ENCODE measurements at places on chromosomes 16 and 17.

DNA sequence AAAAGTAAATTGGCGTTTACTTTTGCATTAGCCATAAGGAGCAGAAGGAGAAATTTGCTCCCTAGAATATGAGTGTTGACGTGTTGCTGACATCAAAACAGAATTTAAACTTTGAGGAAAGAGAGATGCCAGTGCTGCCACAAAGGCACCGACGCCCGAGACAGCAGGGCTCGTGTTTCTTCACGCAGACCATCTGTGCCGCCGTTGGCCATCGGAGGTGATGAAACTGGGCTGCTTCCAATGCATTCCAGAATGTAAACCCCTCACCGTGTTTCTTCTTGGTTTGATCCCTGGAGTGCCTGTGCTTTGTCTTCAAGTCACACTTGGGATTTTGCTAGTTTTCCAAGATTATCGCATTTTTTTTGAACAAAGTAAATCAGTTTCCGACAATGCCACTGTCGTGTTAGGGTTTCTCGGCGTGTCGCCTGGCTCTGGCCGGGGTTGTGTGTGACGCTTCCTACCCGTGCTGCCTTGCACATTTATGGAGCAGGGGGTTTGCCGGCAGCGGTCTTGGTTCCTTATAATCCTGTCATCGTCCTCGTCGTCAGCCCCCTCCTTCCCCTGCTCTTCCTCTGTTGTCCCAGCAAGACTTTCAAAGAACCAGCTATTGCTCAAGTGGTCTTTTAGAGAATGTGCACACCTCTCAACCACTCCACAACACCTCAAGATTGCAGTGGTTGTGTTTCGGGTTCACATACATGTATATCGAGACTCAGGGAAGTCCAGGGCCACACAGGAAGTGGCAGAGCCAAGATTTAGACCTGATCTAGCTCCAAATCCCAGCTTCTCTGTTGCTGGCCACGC is 103.9 kb downstream of the METRNL start:
- DNase-seq = no peak

DNA sequence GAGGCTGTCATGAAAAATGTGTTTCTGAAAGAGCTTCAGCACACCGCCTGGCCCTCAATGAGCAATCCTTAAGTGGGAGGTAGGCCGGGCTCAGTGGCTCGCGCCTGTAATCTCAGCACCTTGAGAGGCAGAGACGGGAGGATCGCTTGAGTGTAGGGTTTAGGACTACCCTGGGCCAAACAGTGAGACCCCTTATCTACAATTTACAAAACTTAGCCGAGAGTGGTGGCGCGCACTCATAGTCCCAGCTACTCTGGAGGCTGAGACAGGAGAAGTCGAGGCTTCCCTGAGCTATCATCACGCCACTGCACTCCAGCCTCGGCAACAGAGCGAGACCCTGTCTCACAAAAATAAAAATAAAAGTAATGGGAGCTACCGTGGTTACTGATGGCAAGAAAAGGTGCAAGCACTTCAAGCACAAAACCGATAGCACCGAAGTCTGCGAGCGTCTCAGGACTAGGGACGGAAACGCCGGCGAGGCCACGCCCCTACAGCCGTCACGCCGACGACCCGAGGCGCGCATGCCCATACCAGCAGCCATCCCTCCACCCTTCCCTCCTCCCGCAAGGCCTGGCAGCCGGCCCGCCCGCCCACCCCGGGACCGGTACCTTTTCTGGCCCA is 607 bp downstream of the THUMPD1 start:
- peak; percentile 60 for DNase-seq

DNA sequence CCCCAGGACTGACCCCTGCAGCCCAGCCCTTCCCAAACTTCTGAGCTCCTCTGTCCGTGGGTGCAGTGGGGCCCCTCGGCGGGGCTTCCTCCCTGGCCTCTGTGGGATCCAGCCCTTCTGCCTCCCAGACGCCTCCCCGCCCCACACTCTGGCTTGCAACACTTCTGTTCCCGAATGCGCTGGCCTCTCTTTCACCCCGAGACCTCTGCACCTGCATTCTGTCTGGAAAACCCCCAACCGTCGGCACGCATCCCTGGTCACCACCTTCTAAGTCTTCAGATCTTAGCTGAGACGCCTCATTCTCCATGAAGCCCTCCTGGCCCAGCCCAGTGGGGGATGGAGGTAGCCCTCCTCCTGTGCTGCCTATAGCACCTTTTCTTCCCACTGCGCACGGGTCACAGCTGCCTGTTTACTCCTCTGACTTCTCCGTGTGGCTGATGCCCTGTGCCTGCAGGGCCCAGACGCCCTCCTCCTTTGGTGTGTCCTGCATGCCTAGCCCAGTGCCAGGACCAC is 26.4 kb downstream of the TMEM235 start:
- no peak for DNase-seq

DNA sequence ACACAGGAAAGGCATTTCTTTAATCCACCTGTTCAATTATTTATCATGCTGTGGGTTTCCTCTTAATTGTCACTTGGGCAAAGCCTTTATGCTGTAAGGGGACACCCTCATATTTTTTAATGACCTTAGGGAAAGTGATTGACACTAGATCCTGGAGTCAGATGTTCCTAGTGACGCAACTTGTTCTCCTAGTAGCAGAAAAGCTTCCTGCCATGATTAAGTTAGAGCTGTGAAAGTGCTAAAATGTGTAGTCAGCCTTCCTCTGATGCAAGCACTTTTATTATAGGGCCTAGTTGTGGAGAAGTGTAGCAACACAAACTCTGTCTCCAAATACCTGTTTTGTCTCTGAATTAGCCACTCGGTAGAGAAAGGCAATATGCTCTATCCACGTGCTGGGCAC is 12.3 kb downstream of the TMEM100 start:
- no peak for DNase-seq

- no peak for DNase-seq
Measured at GRCh38 chr17:55432358-55433028, 10.9 kb upstream of the MMD start.

GRCh38 chr16:4380119-4381063 is 8.7 kb downstream of the VASN start:
- DNase-seq = no peak

DNA sequence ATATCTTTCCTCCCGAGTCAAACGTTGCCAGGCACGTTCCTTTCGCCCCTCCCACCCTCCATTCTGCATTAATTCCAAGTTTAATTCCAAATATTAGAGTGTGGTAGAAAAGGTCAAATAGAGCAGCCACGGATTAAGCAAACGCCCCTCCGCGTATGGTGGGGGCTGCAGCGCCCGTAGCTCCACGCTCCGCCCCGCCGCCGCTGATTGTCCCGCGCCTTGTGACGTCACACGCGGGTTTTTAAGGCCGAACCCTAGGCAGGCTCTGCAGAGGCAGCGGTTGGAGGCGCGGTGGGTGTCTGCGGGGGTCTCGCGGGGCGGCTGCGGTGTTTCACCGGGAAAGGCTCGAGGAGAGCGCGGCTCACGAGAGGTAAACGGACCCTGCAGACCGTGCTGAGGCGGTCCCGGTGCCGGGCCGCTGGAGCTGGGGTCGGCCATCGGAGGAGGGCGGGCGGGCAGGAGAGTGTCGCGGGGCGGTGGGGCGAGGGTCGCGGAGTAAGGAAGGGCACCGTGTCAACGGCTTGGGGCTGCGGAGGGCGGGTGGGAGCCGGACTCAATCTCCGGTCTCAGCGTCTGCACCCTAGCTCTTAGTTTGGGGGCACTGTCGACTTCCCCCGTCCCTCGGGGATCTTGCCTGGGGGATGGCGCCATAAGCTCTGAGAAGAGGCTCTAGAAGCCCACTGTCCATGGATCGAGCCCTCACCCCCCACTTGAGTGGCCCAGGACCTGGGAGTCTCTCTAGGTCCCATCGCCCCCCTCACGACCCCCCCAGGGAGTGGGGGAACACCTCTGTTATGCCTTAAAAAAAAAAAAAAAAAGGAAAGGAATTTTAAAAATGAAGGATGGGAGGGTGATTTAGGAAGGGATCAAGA is at the start of gene ARL4D:
TSS of gene ARL4D (plus strand) at position 270 of the 872 bp plus-strand sequence. CDS start 740 bp downstream, outside the sequence.
- peak; percentile 86 for DNase-seq

GRCh38 chr17:28324781-28325180 is 5.8 kb downstream of the TMEM97 start:
- DNase-seq = no peak

DNA sequence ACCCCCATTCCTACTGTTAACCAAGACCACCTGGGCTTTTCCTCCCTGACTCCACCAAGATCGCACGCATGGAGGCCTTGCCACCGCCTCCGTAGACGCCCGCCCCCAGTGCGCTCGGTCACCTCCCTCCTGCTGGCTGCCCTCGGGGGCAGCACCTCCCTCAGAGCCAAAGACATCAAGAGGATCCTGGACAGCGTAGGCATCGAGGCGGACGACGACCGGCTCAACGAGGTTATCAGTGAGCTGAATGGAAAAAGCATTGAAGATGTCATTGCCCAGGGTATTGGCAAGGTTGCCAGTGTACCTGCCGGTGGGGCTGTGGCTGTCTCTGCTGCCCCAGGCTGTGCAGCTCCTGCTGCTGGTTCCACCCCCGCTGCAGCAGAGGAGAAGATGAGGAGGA is 1.2 kb downstream of the EFCAB3 start:
- DNase-seq = no peak

DNA sequence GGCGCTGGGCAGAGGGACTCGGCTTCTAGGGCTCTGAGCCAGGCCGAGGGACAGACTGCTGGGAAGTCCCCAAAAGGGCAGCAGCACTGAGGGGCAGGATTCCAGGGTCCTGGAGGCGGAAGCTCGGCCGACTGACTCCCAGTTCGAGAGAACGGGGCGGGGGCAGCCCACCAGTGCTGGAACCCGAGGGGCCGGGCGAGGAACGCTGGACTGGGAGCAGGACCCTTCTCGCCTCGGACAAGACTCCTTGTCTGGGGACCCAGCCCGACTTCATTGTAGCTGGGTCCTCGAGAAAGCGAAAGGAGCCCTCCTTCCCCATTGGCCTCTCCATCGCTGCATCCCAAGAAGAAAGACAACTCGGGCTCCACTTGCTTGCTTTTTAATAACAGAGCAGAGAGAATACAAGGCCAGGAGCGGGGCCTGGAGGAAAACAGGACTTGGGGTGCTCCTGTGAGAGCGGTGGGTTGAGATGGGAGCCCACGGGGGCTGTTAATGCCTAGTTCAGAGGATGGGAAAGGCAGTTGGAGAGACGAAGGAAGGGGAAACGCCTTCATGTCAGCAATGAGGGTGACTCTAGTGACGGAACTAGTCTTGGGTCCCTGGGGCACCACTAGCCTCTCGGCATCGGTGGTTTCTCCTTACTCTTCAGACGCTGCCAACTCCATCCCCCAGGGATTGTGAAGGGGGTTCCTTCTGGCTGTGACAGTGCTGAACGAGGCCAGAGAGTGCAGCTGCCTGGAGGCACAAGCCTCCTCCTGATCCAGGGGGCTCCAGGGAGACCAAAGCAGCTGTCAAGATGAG is 492 bp upstream of the CAMTA2 start:
- peak; percentile 51 for DNase-seq

DNA sequence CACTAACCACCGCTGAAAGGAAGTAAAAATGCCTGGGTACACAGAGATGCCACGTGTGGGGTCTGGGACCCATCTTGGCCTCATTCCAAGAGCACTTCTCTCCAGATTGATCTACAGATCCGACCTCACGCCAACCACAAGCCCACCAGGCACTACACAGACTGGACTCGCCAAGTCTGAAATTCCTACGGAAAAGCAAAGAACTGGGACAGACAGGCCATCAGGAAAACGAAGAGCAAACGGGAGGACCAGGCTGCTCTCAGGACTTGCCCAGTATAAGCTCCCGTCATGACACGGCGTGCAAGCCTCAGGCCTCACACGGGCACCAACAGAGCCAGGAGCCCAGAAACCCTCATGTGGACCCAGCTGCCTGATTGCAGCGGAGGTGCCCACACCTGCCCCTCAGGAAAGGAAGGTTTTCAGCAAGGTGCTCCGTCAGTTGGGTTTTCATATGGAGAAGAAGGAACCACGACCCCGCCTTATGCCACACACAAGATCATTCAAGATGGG is 20.1 kb upstream of the C16orf95 start:
- no peak for DNase-seq

GRCh38 chr16:86379505-86379846 is 130.9 kb upstream of the FOXF1 start:
- no peak for DNase-seq

GRCh38 chr17:17849147-17849820 is 12.5 kb upstream of the SREBF1 start:
- DNase-seq = no peak

GRCh38 chr16:34758835-34759234 is 1299.4 kb downstream of the TP53TG3F start:
- no peak for DNase-seq

- no peak for DNase-seq
Measured at GRCh38 chr17:74975943-74976342, 3.4 kb upstream of the HID1 start.

DNA sequence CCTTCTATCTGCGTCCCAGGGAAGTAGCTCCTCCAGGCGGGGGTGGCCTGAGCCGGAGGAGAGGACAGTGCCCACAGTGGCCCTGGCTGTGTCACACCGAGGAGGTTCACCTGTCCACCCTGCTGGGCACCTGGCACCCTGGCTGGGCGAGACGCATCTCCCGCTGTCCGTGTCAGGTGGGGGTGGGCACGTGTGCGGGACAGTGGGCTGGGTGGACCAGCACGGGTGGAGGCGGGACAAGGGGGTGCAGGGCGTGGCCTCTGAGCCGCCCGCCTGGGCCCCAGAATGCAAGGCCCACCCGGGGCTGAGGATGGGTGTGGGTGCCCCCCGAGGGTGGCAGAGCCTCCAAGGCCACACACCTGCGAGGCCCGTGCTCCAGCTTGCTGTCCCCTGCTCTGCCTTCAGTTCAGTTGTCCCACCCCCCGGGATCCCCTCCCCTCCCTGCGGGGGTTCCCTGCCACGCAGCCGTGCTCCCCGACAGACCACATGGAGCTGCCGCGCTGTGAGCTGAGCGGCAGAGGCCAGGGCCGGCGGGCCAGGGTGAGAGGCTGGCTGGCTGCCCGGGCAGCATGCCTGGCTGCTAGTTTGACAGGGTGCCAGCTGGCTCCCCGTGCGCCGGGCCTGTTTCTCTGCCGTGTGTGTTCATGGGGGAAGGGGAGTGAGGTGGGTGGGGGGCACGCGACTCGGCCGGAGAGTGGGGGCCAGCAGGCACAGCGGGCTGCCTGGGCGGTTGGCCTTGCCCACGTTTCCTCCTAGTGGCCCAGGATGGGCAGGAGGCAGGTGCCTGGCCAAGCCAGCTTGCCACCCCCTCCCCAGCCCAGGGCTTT is 33.9 kb downstream of the BAHCC1 start:
- DNase-seq = peak; percentile 83

GRCh38 chr17:77242118-77242851 is 101.5 kb downstream of the SEC14L1 start:
- DNase-seq = no peak

GRCh38 chr16:80150978-80151721 is 389.6 kb upstream of the DYNLRB2 start:
- DNase-seq = no peak

DNA sequence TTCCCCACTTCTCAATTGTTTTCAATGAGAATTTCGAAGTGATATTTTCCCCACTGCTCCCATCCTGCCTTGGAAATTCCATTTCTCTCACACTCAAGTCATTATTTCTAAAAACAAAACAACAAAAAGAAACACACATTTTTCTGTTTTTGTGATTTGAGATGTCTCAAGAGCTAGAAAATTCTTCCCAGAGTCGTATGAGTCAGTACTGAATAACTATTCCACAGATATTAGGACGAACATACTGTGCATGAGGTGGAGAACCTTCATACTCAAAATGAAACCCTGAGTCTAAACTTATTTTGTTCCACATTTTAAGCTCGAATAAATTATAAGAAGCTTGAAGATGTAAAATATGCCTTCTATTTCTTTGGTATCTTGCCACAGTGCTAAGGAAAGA is 204.6 kb downstream of the SLC39A11 start:
- no peak for DNase-seq

- no peak for DNase-seq
Measured at GRCh38 chr17:64153565-64154312, 23.8 kb upstream of the ERN1 start.

GRCh38 chr17:67576471-67577115 is 141.1 kb upstream of the NOL11 start:
- DNase-seq = no peak

Measured in NCI-H2171 (cell line).